ENCODE measurements at places on chromosomes 1 and 21.

GRCh38 chr1:225567789-225568188 is 85.1 kb downstream of the ENAH start:
- DNase-seq = no peak

GRCh38 chr1:84202126-84202525 is 58.1 kb downstream of the PRKACB start:
- DNase-seq = no peak

DNA sequence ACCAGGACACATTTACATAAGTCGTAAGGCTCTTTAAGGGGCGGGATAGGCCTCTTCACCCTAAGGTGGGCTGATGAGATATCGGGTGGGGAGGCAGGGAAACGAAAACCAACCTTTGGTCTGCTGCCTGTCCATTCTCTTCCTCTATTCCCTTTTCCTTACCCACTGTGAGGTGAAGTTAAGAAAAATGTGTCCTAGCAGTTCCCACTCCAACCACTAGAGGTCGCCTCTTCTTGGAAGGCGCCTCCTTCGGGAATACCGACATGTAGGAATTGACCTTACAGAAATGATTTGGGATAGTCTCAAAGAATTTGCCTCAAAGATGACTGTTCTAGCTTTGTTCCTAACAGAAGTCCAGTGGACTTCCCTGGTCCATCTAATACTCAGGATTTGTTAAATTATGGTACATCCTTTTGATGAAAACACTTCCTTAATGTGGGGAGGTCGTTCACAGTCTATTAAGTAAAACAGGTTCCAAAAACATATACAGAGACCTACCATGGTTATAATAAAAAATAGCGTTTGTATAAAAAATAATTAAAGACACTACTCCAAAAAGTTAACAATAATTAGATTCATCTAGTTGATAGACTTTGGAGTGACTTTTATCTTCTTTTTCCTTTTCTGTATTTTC is 14.1 kb downstream of the AZIN2 start:
- DNase-seq = peak; percentile 41

- DNase-seq = peak; percentile 89
Measured at GRCh38 chr21:45596704-45597318, 46.7 kb upstream of the PCBP3 start.

- DNase-seq = no peak
Measured at GRCh38 chr1:81326212-81326611, 474.5 kb upstream of the ADGRL2 start.

GRCh38 chr1:227762231-227762911 is 27.1 kb downstream of the SNAP47 start:
- DNase-seq = peak; percentile 82

- DNase-seq = no peak
Measured at GRCh38 chr1:98706173-98706843, 44.8 kb downstream of the SNX7 start.

- DNase-seq = no peak
Measured at GRCh38 chr1:43021547-43022474, 63.1 kb upstream of the SLC2A1 start.

- no peak for DNase-seq
Measured at GRCh38 chr1:28114844-28115243, 26.4 kb upstream of the EYA3 start.

DNA sequence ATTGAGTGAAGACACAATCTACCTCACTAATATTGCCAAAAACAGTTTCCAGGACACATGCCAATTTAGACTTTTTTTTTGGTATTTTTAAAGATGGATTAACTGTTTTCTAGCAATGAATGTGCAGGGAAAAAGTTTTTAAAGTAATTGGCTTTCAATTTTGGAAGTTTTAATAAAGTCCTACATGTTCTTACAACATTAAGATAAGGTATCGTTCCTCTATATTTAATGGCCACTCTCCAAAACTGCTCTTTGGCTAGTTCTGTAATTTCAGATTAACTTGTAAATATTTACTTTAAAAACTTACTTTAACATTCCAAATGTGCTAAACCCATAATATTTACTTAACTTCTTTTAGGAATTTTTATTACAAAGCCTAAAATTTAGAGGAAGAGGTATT is 1332.2 kb upstream of the PRMT6 start:
- no peak for DNase-seq

DNA sequence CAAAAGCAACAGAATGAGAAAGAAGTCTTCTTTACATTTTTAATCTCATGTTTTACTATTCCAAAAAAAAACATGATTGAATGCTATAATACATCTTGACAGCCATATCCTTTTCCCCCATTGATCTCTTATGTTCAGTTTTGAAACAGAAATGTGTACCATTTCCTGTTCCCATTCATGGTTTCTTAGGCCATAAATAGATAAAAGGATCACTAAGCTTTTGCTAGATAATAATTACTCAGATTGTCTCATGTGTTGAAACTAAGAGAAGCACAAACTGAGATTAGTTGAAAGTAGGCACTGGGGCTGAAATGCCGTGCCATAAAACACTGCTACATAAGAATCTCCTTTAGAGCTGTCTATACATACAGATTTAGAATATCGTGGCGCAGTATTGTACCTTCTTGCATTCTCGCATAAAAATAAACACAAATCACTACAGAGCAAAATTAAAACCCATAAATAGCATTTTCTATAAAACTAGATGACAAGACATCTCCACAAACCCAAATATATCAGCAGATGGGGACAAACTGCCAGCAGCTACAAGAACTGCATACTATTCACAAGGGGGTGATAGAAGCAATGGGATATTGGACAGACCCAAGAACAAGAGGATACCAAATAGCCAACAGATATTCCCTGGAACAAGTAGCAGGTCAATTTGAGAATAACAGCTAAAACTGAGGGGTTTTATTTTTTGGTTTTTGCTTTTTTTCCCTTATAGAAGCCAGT is 405.3 kb upstream of the PRMT6 start:
- no peak for DNase-seq

DNA sequence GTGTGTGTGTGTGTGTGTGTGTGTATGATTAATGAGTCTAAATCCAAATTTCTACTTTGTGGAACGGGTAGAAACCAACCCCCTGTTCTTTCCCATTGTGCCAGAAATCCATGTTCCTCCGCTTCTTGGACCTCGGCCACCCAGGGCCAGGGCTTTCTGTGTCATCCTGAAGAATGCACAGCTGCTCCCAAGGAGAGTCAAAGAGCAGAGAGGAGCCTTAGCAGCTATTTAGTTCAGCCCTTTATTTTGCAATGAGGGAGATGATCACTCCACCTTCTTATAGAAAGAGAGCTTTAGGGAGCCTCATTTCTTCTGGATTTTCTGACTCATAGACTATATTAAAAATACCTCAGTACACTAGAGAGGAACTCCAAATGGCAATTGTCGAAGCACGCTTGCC is 489.3 kb upstream of the VAMP3 start:
- no peak for DNase-seq

DNA sequence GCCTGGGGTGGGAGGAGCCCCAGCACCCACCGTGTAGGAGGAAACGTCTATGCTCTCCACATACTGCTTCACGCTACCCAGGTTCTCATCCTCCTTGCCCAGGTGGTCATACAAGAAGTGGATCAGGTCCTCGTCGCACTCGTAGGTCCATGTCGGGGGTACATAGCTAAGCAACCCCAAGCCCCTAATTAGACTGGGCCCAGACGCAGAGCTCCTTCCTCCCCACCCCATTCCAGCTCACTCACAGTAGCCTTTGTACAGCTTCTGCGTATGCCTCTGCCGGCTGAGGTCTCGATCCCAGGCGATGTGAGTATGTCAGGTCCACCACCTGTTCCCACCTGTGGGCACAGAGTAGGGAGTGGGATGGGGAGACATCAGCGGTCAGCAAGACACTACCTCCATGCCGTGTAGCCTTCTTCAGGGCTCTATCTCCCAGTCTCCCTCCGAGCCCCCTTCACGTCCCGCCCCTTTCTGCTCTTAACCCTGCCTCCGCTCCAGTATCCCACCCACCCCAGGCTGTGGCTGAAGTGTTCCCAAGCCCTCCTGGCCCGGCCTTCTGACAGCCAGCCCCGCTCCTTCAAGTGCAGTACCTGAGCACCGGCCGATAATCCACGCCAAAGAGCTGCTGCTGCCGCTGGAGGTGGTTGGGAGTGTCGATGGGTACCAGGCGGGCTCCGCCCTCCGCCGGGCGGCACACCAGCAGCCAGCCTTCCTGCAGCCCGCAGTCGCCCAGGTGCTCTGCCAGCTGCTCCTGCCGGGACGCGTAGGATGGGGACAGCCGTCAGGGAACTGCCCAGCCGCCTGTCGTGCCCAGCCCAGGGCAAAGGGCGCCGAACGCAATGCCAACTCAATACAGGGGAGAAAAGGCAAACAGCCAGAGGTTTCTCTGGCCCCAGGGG is 919 bp downstream of the HECTD3 start:
- DNase-seq = no peak

GRCh38 chr21:46159390-46159789 is 4.0 kb upstream of the FTCD start:
- no peak for DNase-seq

- DNase-seq = no peak
Measured at GRCh38 chr1:215748431-215748830, 181.3 kb downstream of the KCTD3 start.

GRCh38 chr1:56831871-56832693 is 12.9 kb upstream of the FYB2 start:
- DNase-seq = peak; percentile 68

- peak; percentile 9 for DNase-seq
Measured at GRCh38 chr1:147723691-147724323, 36.6 kb downstream of the GJA5 start.

- no peak for DNase-seq
Measured at GRCh38 chr1:62746086-62746808, 37.7 kb upstream of the ATG4C start.

GRCh38 chr21:26782331-26782730 is 62.9 kb downstream of the ADAMTS1 start:
- no peak for DNase-seq

DNA sequence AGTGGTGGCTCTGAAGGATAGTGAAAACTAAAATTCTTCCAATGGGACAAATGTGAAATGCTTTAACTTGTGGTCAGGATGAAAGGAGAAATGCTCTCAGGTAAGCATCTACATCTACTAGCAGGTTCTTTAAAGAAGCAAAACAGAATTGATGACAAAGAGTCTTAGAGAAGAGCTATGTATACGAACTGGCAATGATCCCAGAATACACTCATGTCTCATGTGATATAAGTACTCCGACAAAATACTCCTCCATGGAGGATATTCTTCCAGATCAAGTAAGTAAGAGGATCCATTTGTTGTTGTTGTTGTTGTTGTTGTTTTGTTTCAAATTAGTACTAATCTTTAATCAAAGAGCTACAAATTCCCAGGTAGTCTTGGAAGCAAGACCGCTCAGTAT is 174.0 kb upstream of the ATP1B1 start:
- DNase-seq = no peak

- DNase-seq = no peak
Measured at GRCh38 chr21:38631206-38631605, 132.9 kb upstream of the ERG start.

- no peak for DNase-seq
Measured at GRCh38 chr1:169733924-169734323, at the start of gene SELE. TSS of gene SELE (minus strand) at chr1:169734079. CDS start at chr1:169733612, 467 bp downstream.

DNA sequence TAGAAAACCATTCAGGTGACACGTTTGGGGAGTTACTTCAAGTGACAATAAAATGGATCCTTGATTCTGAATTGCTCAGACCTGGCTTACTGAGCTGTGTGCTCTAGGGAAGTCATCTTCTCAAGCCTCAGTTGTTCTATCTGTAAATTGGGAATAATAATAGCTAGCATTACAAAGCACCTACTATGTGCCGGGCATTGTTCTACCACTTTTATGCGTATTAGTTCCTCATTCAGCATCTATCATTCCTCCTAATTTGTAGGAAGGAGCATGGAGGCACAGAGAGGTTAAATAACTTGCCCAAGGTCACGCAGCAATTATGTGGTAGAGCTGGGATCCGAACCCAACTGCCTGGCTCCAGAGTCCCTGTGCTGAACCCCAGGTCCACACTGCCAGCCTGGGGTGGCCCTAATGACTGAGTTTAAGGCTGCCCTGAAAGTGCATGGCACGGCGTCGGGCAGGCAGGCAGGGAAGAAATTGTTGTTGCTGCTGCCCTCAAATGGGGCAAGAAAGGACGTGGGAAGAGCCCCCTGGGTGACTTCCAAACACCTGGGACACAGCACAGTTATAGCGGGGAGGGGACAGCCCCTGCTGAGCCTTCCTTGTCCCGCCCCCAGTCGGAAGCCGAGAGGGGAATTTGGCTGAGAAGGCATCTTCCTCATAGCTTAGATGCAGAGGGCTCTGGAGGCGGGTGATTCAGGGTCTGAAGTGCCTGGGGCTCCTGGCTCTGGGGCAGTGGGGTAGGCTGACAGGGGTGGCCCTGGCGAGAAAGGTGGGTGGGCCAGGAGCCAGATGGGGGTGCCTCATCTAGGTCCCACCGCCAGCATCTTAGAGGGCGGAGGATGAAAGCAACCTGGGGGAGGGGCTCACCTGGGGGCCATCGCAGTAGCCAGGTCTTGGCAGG is 86.5 kb upstream of the IFFO2 start:
- peak; percentile 29 for DNase-seq

DNA sequence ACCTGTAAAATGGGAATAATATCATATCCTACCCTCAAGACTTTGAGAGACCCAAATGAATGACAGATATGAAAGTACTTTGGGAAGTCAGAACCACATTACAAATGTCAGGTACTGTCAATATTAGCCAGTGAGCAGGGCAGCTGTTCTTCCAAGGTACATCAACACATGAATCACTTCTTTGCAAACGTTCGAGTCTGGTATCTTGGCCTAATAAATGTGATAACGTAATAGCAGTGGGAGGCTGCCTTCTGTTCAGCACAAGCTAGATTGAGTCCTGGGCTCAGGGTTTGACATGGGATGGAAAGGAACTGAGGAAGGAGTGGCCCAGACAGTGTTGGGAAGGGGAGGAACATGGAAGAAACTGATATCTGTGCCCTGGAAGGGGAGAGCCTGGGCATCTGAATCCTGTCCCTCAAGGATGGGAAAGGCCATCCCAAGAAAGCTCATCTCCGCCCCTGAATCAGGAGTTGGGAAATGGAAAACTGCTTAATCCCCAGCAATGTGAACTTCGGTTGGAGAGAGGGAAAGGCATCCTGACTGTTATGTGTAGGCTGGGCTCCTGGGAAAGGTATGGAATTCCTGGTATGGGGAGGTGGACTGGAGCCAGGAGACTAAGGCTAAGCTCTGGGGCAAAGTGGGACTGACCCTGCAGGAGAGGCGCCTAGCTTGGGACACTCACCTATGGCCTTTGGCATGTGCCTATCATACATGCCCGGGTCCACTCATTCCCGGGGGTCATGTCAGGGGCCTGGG is 14.3 kb downstream of the KCNC4 start:
- no peak for DNase-seq

- DNase-seq = no peak
Measured at GRCh38 chr1:184497959-184498723, 111.3 kb downstream of the C1orf21 start.

GRCh38 chr1:46408356-46409062 is 14.4 kb downstream of the FAAH start:
- DNase-seq = no peak

GRCh38 chr1:51288578-51288977 is 41.8 kb downstream of the TTC39A start:
- DNase-seq = no peak

- DNase-seq = no peak
Measured at GRCh38 chr1:59446257-59446901, 149.5 kb downstream of the FGGY start.

Measured in activated naive CD8-positive, alpha-beta T cell treated with anti-CD3 and anti-CD28 coated beads, Interleukin-2, amount 50 U/mL, for 24 hours (primary cell).